ENCODE measurements at places on chromosomes 13 and 19.

DNA sequence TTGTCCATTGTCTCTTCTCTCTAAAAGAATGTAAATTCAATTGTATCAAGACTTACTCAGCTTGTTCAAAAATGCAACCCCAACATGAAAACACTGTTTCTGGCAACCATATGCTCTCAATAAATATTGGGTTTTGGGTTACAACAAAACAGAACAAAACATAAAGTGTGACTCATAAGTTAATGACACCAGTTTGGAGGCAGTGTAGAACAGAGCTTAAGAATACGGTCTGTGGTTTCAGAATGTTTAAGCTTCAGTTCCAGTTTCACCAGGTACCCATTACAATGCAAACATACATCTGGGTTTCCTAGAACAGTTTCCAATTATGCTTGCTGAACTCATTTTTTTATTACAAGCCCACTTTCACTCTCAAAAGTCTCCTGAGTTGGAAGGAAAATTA, 285.8 kb upstream of the PCDH9 start:
- DNase-seq = no peak

DNA sequence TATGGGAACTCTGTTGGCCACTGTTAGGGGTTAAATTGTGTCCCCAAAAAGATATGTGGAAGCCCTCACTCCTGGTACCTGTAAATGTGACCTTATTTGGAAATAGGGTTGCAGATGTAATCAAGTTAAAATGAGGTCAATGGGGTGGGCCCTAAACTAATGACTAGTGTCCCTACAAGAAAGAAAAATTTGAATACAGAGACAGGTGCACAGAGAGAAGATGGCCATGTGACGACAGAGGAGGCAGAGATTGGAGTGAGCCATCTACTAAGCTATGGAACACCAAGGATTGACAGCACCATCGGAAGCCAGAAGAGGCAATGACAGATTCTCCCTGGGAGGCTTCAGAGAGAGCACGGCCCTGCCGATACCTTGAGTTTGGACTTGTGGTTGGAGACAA, 16.5 kb downstream of the POU2F2 start:
- DNase-seq = no peak

DNA sequence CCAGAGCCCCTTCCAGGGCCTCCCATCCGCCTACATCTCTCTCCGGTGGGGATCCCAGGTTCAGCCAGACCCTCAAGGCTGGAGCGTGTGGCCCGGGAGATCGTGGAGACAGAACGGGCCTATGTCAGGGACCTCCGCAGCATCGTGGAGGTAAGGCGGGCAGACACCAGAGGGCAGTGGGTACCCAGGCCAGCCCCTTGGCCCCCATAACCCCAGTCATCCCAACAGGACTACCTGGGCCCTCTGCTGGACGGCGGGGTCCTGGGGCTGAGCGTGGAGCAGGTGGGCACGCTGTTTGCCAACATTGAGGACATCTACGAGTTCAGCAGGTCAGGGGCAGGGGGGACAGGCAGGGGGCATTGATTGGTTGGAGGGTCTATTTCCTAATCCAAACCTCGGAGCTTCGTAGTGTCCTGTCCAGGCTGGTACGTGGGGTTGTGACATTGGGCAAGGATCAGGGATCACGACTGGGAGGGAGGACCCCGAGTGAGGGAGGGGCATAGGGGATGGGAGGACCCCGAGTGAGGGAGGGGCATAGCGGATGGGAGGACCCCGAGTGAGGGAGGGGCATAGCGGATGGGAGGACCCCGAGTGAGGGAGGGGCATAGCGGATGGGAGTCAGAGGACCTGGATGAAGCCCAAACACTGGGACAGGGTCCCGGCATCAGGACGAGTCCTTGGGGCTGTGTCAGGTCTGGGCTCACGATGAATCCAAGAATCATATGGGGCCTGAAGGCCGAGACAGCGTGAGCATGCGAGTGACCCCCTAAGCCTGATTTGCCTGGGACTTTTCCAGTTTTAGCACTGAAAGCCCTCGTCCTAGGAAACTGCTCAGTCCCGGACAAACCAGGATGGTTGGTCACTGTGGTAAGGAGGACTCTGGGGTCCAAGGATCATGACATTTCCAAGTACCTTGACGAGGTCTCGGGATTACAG, 2.9 kb downstream of the PLEKHG2 start:
- no peak for DNase-seq

GRCh38 chr19:12411893-12412292, 10.8 kb upstream of the ZNF799 start:
- DNase-seq = no peak

DNA sequence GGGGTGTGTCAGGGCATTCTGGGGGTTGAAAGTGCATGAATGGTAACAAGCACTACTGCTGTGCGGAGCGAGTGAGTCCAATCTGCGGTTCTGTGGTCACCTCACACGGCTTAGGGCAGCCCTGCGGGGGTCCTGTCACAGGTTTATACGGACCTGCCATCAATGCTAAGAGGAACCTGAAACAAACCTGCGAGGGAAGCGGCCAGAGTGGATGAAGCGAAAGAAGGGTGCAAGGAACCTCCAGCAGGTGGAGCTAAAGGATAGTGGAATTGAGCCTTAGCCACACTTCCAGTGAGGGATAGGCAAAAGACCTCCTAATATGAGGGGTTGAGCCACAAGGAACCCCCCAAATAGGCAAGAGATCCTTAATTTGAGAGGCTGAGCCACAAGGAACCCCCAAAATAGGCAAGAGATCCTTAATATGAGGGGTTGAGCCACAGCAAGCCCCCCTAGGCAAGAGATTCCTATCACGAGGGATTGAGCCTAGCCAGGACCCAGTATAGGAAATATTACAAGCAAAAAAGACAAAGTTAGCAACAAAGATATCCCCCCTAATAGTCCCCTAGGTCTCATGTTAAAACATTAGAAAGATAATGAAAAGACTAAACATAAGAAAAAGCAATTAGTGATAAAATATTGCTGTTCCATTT, 6.3 kb upstream of the ZNF69 start:
- DNase-seq = peak; percentile 76

GRCh38 chr19:55619286-55619685, 5.1 kb downstream of the ZNF784 start:
- no peak for DNase-seq

- DNase-seq = no peak
Measured at GRCh38 chr13:54706336-54706735, 1677.7 kb downstream of the OLFM4 start.

- no peak for DNase-seq
Measured at GRCh38 chr13:110134801-110135200, 172.2 kb downstream of the COL4A1 start.

DNA sequence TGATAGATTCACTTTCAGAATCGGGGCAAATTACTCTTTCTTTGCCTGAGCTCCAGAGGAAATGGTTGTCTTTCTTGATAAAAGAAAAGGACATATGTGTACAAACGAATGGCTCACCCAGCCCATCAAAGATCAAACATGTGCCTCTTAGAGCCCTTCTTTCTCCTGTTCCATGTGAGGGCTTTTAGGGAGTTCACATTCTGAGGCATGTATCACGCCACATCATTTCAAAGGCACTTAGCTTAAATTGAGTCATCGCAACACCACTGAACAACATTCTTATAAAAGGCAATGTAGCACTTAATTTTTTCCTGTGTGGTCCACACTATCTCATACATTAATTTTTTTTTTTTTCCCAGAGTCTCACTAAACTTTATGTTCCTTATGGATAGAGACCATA, 521.0 kb downstream of the SUCLA2 start:
- no peak for DNase-seq

DNA sequence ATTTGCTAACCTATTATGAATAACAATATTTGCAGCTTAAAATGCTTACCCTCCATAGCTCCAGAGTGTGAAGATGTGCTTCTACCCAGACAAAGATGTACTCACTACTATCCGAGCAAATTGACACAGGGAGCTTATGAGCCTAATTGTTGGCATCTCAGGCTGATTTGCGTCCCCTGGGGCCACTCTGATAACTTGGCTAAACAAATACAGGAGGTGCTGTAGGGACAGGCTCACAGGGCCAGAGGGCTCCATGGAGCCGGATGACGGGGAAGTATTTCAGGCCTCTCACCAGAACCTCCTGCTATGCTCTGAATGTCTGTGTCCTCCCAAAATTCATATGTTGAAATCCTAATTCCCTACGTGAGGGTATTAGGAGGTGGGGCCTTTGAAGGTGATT, 26.7 kb upstream of the C19orf12 start:
- DNase-seq = no peak

- DNase-seq = no peak
Measured at GRCh38 chr19:10885201-10886169, 14.1 kb downstream of the CARM1 start.

GRCh38 chr13:50711131-50711815, 132.2 kb downstream of the DLEU7 start:
- no peak for DNase-seq

DNA sequence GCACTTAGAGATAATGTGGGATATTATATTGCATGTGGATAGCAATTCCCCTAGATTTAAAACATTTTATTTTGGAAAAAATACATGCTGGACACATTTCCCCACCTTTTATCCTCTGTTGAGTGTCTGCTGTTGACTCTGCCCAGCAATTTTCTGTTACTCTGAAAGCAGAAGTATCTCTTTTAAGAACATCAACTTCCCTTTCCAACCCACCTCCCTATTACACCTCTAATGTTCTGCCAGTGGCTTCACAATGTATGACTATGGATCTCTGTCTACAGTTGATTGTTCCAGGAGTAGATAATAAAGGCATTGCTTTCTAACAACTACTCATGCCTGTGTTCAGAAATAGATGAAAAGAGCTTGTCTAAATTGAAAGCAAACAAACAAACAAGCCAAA, 754.8 kb upstream of the SLITRK6 start:
- DNase-seq = no peak

- DNase-seq = no peak
Measured at GRCh38 chr13:100596516-100596915, 7.9 kb upstream of the GGACT start.

GRCh38 chr19:5255602-5256231, 84.9 kb downstream of the PTPRS start:
- DNase-seq = no peak

DNA sequence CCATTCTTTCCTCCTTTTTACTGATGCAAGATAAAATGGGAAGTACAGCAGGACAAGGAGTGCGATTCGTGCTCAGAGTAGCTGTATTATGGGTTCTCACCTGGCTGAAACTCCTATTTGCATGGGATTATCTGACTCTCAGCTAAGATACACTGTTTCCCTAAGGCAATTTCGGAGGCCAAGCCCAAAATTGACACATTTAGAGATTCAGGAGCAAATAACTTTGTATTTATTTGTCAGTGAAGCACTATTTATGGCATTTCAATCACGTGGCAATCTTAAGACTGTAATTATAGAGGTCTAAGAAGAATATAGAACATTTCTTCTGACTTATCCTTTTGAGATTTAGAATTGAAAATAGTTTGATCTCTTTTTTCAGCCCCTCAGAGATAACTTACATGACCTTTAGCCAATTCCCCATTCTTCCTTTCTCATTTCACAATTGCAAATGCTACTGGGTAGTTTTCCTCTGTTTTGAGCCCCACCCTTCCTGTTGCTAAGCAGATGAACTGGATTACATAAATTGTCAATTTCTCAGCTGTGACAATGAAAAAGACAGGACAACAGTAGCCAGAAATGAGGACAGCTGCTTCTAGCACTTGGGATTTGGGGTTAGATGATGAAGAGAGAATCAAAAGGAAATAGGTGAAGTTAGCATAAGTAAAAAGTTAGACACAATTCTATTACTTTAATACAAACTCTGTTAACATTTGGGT, 122.7 kb upstream of the FRY start:
- no peak for DNase-seq

GRCh38 chr13:112225429-112226090, 150.6 kb upstream of the SPACA7 start:
- no peak for DNase-seq

GRCh38 chr13:99331881-99332293, 24.7 kb upstream of the GPR183 start:
- DNase-seq = peak; percentile 57

DNA sequence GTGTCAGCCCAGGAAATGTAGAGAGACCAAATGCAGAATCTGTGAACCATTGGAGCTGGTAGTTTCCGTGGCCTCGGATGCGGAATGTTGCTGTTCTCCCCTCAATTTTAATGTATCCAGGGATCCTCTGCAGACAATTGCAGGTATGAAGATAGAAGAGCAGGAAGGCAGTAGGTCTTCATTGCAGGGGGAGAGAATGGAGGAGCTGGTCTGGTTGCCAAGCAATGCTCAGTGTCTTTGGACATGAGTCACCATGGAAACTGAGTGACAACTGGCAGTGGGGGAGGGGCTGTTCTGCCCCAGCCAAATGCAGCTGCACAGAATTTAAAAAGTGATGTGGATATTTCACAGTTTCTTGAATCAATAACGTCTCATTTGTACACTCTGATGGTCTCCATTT, 56.1 kb upstream of the ZNF835 start:
- DNase-seq = no peak

DNA sequence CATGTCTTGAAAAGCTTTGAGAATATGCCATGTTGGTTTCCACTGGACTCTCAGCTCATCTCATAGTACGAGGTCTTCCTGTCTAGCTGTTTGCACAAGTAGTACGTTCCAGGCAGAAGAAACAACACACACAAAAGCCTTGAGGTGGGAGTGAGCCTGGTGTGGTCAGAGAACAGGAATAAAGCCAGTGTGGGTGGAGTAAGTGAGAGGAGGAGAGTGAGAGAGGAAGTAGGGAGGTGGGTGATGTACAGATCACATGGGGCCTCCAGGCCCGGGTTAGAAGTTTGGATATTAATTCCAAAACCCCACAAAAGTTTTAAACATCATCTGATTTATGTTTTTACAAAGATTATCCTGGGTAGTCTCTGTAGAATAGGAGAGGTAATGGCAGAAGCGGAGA, 230.6 kb downstream of the MTUS2 start:
- no peak for DNase-seq

GRCh38 chr19:18059902-18060301, 26.8 kb downstream of the IL12RB1 start:
- no peak for DNase-seq

GRCh38 chr19:49094505-49095482, 9.5 kb downstream of the SNRNP70 start:
- DNase-seq = no peak

DNA sequence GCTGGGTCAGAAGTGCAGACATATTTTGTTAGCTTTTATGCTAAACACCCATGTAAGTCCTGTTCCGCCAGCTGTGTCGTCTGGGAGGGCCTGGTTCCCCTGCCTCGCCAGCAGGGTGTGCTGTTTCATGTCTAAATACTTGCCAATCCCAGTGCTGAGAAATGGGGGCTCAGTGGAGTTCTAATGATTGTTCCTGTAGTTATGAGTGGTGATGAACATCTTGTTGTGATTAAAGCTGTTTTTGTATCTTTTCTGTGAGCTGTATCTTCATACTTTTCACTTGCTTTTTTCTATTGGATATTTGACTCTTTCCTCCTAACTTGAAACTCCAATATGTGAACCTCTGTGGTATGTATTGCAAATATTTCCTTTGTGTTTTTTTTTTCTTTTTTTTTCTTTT, 32.7 kb downstream of the KDM4B start:
- peak; percentile 44 for DNase-seq
